ENCODE measurements at places on chromosomes 6 and 20.

DNA sequence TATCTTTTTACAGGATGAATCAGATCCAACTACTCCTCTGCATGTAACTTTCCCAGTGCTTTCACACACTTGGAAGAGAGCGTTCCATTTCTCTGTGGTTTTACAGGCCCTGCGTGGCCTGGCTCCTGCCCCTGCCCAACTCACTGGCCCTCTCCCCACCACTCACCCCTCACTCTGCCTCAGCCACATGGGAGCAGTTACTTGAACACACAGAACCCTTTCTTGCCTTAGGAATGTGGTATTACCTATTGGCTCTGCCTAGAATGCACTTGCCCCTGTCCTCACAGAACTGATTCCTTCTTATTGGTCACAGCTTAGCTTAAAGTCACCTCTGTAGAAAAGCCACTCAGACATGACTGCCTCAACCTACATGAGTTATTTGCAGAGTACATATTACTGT, 108.4 kb downstream of the CRYBG1 start:
- no peak for DNase-seq

DNA sequence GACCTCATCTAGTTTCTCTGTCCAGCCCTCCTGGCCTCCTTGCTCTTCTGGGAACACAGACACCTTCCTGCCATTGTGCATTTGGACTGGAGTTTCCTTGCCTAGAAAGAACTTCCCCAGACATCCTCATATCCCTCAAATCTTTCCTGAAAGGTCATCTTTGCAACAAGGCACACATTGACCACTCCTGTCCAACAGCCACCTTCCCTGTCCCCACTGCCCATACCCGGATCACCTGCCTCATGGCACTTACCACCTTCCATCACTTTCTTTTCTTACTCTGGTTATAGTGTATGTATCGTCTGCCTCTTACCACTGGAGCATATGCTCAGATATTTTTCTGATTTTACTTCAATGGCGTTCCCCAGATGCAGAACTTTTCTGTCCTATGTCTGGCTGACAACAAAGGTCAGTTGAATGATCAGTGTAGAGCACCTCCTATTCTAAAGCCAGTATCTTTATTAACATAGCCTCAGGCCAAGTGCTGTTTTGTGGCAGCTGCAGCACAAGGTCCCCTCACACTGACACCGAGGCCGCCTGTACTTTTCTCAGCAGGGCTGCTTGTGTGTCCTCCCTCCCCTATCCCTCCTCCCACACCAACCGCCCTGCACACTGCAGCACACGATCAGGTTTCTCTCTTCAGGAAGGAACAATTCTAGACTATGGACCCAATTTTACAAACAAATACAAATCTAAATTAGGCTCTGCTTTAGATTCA, 4.1 kb downstream of the HLA-C start:
- no peak for DNase-seq

DNA sequence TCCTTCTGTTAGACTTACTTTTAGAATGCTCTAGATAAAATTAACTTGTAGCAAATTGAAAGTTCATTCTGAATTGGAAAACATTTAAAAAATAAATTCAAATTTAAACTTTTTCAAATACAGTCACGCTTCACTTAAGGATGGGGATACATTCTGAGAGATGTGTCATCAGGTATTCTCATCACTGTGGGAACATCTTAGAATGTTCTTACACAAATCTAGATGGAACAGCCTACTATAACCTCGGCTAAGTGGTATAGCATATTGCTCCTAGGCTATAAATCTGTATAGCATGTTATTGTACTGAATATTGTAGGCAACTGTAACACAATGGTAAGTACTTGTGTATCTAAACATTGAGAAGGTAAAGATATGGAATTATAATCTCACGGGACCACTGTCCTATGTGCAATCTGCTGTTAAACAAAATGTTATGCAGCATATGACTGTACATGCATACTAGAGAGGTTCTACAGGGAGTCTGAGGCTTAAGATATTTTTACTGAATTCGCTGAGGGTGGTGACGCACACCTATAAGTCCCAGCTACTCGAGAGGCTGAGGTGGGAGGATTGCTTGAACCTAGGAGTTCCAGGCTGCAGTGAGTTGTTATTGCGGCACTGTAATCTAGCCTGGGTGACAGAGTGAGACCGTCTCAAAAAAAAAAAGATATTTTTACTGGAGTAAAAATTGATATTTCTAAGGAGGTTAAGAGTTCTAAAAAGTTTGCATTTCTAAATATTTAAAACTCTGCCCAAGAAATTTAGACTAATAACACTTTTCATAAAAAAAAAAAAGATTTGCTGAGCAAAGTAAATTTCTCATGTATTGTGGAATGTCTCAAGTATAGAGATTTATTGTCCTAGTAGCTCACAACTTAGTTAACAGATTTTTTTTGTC, 87.3 kb upstream of the TULP1 start:
- DNase-seq: no peak

DNA sequence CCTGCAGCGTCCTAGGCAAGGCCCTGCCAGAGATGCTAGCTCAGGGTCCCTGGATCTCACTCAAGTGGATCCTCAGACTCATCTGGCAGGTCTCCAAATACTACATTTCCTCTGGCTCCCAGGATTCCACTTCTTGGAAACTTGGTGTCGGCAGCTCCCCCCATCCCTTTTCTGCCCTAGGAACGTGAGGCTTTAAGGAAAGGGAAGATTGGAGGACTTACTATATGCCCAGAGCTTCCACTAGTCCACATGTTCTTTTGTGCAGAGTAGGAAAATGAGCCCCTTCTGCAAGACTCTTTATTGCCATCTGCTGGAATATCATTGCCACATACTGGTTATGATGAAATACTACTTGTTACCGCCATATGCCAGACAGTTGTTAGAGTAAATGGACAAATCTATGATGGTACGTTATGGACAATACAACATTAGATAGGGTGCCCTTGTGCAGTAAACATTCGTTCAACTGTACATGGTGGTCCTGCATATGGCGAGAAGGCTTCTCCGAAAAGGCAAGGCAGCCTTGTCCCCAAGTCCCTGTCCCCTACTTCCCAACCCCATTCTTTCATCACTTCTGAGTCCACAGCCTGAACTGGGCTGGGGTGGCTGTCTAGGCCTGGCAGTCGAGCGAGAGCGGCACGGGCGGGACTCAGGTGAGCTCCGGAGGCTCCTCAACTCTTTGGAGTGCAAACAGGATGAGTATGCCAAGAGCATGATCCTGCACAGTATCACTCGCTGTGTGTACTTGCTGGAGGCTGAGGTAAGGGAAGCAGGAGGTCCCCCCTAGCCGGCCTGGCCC, 780 bp downstream of the ARMC12 start:
- DNase-seq: peak; percentile 59

GRCh38 chr6:46010771-46011170, 4.9 kb downstream of the CLIC5 start:
- DNase-seq: no peak

- DNase-seq: peak; percentile 41
Observed at GRCh38 chr6:32153564-32154513, at the start of gene PPT2. TSS of gene PPT2 (plus strand) at chr6:32154141. CDS start at chr6:32154595, 454 bp downstream.

- DNase-seq: no peak
Observed at GRCh38 chr6:36113703-36114102, 16.6 kb upstream of the MAPK13 start.

DNA sequence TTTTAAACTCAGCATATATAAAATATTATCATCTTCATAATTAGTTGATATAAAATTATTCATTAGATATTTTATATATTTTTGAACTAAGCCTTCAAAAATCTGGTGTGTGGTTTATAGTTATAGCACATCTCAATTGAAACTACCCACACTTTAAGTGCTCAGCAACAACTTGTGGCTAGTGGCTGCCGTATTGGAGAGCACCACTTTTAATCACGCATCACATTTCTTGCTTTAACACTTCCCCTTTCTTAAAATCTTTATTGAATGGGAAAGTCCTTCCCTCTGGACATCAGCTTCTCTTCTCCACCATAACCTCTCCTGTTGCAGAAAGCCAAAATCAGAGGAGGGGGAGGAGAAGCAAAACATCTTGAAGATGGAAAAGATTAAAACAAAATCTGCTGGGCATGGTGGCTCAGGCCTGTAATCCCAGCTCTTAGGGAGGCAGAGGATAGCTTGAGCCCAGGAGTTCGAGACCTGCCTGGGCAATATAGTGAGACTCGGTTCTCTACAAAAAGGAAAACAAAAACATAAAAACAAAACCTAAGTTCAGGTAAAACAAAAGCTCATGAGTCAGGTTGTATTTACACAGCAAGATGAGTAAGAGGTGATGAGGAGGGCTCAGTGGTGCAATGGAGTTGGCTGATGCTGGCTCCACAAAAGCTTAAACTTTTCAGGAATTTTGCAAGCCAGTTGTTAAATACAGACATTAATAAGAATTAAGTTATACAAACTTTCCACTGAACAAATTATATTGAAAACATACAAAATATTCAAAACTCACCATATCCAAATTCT, 237.0 kb upstream of the SUPT3H start:
- DNase-seq: no peak

DNA sequence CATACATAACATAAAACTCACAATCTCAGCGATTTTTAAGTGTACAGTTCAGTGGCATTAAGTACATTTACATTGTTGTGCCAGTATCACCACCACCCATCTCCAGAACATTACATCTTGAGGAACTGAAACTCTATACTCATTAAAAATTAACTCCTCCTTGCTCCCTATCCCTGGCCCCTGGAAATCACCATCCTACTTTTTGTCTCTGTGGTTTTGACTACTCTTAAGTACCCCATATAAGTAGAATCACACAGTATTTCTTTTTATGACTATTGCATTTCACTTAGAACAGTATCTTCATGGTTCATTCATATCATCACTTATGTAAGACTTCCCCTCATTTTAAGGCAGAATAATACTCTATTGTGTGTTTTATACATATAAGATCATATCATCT, 1108.1 kb downstream of the GRIK2 start:
- DNase-seq: no peak

- no peak for DNase-seq
Observed at GRCh38 chr6:15905488-15906419, 223.1 kb upstream of the MYLIP start.

DNA sequence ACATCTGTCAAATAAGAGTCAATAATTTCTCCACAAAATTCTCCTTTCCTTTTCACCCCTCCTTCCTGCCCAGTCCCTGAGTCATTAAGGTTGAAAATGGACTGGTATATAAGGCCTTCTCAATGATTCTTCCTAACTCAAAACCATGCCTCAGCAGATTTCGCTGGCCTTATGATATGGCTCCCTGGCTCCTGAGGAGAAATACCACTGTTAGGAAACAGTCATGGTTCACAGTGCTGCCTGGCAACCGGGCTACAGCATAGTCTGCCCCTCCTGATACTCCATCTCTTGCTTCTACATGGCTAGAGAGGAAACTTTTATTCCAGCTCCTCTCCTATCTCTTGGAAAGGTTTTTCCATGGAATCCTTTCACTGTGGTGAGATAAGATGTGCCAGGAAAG, 4.7 kb downstream of the UBE2J1 start:
- no peak for DNase-seq

DNA sequence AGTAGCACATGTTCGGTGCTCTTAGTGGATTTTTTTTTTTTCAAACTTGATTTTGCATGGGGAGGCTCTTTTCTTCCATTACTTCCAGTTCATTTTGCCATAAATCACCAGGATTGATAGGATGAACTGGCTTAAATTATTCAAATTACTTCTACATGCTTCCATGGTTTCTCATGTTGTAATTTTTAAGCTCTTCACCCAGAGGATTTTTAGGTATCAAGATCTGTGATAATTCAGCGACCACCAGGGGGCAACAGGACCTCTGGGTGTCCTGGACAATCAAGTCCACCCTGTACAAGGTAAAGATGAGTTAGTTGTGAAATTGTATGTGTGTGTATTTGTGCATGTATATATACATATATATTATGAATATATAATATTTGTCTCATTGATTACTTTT, 4.2 kb upstream of the EPHA7 start:
- no peak for DNase-seq

DNA sequence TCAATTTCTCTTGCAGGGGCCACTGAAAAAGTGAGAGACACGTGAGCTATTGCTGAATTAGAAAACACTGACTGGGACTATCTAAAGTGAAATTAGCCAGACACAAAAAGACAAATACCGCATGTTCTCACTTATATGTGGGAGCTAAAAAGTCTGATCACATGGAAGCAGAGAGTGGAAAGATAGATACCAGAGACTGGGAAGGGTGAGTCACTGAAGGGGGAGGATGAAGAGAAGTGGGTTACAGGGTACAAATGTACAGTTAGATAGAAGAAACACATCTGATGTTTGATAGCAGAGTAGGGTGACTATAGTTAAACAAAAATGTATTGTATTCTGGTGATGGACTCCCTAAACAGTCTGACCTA, 13.4 kb downstream of the CST3 start:
- DNase-seq: no peak

DNA sequence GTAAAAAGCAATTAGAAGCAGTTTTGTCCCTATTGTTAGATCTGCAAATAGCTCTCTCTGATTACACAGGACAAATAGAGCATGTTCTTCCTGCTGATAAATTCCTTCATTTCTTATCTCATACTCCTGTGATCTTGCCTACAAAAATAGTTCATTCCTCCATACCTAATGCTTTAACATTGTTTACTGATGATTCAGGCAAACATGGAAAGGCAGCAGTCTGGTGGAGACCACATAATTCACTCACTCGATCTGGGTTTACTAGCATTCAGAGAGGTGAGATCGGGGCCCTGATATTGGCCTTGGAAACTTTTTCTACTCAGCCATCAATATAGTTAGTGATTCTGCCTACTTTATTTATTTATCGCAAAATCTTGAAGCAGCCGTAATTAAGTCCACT, 20.2 kb downstream of the HLA-DPA1 start:
- no peak for DNase-seq

GRCh38 chr20:43925215-43925614, 10.6 kb downstream of the TOX2 start:
- DNase-seq: no peak

- DNase-seq: no peak
Observed at GRCh38 chr6:13304580-13305260, 23.6 kb downstream of the TBC1D7 start.
